ENCODE measurements at places on chromosomes 13 and 19. TPM values are rescaled to one million over a fixed set of nuclear protein-coding genes. Genes with fewer than 3 reads are reported as not detected.
A peak's percentile ranks its signal among the peaks of the same experiment; 100 is the strongest.

- peak; percentile 65 for DNase-seq
These were observed 2.0 kb upstream of the JUNB start for GRCh38 chr19:12789098-12789903.

DNA sequence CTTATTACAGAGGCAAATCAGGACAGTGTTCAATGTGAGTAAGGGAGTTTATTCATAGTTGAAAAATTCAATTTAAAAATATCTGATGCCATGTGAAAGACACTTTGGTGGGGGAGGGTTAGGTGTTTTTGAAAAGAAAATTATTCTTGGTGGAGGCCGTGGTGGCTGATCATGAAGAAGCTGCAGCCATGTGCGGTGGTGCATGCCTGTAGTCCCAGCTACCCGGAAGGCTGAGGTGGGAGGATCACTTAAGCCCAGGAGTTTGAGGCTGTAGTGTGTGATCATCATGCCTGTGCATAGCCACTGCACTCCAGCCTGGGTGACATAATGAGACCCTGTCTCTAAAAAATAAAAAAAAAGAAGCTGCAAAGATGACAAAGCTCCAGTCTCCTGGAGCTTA, 28.6 kb downstream of the WDFY2 start:
- no peak for DNase-seq

GRCh38 chr13:34901572-34901971, 40.5 kb upstream of the NBEA start:
- no peak for DNase-seq

GRCh38 chr13:110509478-110509926, 52.0 kb downstream of the RAB20 start:
- no peak for DNase-seq

DNA sequence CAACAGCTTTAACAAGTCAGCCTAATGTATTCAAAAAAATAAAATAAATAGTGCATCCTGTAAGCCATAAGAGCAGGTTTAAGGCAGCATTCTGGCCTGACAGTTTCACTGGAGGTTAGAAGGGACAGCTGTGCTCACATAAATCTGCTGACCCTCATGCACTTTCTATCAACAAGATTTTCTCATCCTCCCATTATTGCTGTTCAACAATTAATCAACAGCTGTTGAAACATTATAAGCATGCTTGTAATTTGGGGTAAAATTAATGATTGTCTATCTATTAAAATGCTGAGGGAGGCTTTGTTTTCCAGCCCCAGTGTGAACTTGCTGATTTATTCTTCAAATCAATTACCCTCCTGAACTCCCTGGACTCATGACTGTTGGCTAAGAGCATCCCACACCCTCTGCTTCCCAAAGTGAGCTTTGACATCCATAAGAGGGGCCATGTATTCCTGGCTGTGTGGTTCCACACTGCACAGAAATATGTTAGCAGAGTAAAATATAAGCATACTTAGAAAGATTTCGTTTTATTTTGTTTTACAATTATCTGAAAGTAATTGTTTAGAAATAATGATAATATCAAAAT, 492.4 kb downstream of the EFNB2 start:
- DNase-seq: no peak

DNA sequence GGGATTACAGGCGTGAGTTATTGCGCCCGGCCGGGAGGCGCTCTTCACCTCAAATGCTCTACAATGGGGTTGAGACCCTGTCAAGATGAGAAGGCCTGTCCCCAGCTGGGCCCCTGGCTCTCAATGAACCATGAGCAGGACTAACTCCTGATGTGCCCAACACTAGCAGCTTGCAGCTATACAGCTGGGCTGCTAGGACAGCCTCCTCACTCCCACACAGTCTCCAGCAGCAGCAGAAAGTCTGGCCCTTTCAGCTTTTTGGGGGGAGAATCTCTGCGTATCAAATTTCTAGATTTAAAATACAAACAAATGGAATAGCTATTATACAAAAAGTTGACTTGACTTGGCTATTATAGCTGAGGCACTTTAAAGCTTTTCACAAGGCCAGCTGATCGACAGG, 30.2 kb downstream of the TMTC4 start:
- DNase-seq: no peak

- DNase-seq: no peak
These were observed 178.8 kb upstream of the STARD13 start for GRCh38 chr13:33464345-33464744.

- no peak for DNase-seq
These were observed 795.9 kb upstream of the PCDH9 start for GRCh38 chr13:68026077-68026476.

DNA sequence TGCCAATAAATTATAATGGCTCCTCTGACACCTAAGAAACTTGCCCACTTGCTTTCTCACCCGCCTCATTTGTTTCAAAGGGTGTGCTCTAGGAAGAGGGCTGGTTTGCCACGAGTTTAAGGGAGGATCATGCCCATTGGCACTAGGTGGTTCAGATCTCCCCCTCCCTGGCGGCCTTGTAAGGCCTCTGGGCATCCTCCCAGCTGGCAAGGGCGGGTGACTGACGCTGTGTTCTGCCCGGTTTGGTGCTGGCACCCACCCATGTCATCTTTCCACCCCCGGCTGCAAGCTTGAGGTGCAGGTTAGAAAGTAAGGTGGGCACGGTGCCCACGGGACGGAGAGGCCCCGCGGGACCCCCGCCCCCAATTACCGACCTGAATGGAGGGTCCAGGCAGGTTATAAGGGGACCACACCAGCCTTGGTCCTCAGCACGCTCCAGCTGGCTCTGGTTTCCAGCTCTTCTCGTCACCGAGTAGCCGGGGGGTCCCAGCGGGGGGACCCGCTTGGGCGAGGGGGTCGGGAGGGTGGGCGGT, 90.4 kb downstream of the PTPRS start:
- no peak for DNase-seq

GRCh38 chr19:45913874-45914830, at the start of gene NANOS2:
Gene NANOS2, minus strand, starts transcription at chr19:45914778. Its CDS starts 85 bp downstream, at chr19:45914693.
- DNase-seq: peak; percentile 33

- peak; percentile 56 for DNase-seq
These were observed 703 bp upstream of the PTH2 start for GRCh38 chr19:49423985-49424303.

- DNase-seq: no peak
These were observed 135.3 kb upstream of the SLITRK5 start for GRCh38 chr13:87535911-87536310.

DNA sequence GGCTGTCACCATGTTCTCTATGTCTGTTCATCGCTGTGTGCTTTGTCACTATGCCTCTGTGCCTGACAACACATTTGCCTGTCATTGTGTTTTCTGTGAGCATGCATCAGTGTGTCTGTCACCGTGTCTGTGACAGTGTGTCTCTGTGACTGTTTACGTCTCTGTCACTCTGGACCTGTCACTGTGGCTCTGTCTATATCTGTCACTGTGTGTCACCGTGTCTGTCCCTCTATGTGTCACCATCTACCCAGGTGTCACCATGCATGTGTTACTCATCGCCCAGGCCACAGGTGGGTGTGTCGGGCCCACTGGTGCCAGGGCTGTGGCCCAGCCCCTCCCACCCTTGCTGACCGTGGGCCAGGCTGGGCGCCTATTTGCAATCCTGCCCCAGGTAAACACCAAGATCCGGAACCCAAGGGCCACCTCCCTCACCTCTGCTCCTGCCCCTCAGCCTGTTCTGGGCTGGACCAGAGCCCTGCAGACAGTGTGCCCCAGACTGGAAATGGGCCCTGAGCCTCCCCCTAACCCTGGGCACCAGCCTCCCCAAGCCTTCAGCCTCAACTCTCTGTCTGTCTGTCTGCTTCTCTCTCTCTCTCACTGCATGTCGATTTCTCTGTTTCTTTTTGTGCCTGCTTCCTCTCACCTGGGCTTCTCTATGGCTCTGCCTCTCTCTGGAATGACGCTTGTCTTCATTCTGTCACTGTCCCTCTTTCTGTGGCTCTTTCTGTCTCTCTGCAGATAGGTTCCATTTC, 7.7 kb downstream of the IRF2BP1 start:
- peak; percentile 56 for DNase-seq

DNA sequence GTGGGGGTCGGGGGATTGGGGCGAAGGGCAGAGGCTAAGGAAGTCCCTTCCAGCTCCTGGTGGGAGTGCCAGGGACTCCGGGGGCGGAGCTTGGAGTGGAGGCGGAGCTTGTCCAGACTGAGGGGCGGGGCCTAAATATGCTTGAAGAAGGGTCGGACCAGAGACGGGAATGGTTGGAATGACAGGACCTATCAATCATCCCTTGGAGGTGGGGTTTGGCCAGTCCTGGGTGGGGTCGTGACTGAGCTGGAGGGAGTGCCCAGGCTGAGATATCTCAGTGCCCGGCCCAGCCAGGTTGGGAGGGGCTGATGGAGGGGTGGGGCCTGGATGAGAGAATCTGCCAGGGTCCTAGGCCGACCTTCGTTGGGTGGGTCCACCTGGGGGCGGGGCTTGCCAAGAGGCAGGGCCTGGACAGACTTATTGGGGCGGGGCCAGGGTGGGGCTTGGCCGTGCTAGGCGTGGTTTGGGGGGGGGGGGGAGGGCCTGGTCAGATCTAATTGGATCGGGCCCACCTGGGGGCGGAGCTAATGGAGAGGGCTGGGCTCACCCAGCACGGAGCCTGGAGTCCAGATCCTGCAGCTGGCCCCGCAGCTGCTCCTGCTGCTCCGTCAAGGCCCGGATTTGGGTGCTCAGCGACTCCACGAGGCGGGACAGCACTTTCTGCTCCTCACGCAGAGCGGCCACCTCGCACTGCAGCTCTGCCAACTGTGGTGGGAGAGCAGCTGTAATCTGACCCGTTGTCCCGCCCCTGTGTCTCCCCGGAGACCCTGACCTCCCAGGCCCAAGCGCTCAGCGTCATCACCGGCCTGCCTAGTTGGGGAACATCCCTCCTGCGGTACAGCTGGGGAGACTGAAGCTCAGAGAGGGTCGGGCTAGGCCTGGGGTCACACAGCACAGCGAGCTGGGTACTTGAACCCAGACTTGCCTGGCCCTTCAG, 2.6 kb upstream of the WIZ start:
- DNase-seq: peak; percentile 37

GRCh38 chr13:54366728-54367127, 1338.1 kb downstream of the OLFM4 start:
- DNase-seq: no peak

DNA sequence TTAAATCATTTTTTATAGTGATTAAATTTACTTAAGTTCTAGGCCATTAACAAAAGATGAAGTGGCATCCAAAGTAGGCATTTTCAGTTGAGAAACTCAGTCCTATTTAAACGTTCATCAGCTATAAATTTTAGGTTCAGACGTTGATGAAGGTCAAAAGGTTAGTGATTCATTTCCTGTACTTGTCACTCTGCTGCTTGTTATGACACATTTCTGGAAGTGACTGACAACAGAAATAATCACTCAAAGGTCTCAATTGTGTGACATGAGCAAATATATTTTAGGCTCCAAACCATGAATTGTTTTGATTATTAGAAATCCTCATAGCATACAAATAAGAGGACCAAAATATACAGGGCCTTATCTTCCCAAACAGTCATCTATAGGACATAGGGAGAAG, 10.3 kb upstream of the EDNRB start:
- no peak for DNase-seq

GRCh38 chr13:28475916-28476725, 18.8 kb downstream of the FLT1 start:
- DNase-seq: no peak

DNA sequence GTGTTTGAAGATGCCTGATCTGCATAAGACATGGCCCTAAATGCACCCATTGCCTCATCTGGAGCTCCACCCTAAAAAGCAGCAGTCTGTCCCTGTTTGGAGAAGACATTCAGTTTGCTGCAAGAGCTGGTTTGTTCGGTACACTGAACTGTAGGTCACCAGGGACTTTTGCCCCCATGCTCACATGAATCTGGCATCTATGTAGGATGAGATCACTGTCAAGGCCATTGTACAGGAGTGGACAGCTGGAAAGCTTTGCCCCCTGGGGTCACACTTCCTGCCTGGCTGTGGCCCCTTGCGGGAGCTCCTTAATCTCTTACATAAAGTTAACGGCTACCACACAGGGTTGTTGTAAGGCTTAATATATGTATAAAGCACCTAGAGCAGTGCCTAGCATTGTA, 73.0 kb downstream of the IPO5 start:
- no peak for DNase-seq

Gene ERICH6B
- not detected for total RNA-seq

Gene ADM5
- 5.2 TPM for total RNA-seq

Gene RASAL3
- 83.9 TPM for total RNA-seq

Gene FBXL3
- total RNA-seq: 32.8 TPM

Gene APOC4
- not detected for total RNA-seq

Gene GATAD2A
- 132 TPM for total RNA-seq

Gene PEG3
- 0.09 TPM for total RNA-seq

Gene FAM124A
- 0.25 TPM for total RNA-seq

Gene CEACAM4
- total RNA-seq: not detected

Gene ZNF888
- 4.8 TPM for total RNA-seq

Gene FAM216B
- not detected for total RNA-seq

Measured in activated CD8-positive, alpha-beta T cell treated with anti-CD3 and anti-CD28 coated beads for 36 hours (primary cell).